Erythroblast (primary cell): ENCODE measurements at places on chromosomes 7 and 10.

DNA sequence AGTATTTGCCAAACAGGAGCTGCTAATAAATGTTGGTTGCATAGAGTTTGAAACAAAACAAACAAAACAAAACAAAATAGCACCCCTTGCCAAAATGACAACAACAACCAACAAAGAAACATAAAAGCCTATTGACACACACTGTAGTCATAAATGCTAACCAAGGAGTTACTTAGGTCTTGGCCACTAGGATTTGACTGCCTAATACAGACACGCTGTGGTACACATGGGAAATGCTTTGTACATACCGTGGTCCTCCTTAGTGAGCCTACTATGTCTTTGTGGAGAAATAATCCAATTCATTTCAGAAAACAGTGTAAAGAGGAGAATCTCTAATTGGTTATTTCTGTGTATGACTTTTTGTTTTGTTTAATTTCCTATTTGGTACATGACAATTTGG, 53.2 kb upstream of the MTPN start:
- DNase-seq: no peak

DNA sequence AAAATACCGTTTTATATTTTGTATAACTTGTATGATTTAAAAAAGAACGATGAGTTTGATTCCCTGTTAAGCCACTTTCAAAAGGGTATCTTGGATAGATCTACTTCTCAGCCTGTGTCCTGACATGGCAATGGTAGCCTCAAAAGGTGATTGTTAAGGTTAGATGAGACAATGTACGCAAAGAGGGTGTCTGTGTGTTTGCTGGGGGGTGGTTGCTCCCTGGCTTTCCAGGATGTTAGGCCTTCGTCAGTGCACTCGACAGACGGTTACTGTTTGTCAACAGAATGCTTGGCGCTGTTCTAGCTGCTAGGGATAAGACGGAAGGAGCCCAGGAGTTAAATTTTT, 90.3 kb downstream of the NEURL1 start:
- DNase-seq: no peak

- no peak for DNase-seq
Observed at GRCh38 chr10:67296926-67297325, 371.1 kb downstream of the LRRTM3 start.

GRCh38 chr7:128915271-128915819, 4.8 kb upstream of the KCP start:
- no peak for DNase-seq

DNA sequence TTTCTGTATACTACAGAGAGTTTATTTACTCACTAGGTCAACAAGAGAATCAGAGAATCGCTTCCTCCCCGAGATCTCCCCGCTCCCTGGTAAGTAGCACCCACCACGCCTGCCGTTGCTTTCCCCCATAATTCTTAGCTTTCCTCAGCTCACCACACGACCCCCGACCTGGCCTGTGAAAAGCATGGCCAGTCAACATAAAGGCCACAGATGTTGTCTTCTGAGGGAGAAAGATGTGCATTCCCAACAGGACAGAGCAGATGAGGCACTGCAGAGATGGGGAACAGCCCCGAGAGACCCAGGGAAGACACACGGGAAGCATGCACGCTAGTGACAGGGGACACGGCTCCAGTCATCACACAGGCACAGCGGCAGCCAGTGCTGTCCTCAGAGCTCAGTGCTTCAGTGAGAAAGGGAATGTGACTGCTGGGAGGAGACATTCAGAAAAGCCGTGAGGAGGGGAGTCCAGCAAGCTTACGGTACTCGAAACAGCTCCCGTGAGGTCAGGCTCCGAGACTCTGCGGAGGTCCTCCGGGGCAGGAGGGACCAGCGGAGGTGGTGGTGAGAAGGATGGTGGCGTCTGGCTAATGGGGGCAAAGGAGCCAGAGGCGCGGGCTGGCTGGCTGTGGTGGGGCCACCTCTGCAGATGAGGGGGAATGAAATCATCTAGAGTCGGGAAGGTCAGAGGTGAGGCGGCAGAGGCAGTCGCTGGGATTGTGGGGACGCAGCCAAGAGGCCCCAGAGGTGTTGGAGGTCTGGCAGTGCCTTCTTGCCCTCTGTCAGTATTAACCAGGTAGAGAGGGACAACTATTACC, 123.4 kb upstream of the PDLIM1 start:
- DNase-seq: no peak

GRCh38 chr7:20165146-20165510, 52.1 kb downstream of the MACC1 start:
- no peak for DNase-seq

DNA sequence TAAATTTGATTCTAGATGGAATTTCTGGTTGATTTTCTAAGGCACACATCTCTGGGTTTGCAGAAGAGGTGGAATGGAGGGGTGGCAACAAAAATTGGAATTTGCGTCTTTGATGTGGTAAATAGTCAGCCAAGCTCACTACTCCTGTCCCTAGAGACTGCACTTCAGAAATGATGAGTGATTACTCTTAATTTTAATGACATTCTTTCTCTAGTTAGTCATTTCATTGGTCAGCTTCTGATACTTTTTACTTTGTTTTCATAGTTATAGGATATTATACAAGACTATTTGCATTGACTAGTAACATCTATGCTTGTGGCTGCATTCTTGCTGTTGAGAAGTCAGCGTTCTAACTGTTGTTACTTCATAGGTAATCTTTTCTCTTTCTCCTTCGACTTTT, 658.3 kb downstream of the SUGCT start:
- DNase-seq: no peak

GRCh38 chr10:6062101-6062771, at the start of gene IL2RA:
IL2RA (minus strand) TSS chr10:6062367; CDS start chr10:6062151, 216 bp downstream.
- DNase-seq: no peak

GRCh38 chr10:122513053-122513452, 47.5 kb upstream of the DMBT1 start:
- no peak for DNase-seq

- no peak for DNase-seq
Observed at GRCh38 chr7:84812021-84812420, 374.8 kb downstream of the SEMA3D start.

- DNase-seq: no peak
Observed at GRCh38 chr10:90451283-90451682, 406.6 kb downstream of the HTR7 start.
